ENCODE measurements at places on chromosomes 16 and 17.
A peak's percentile ranks its signal among the peaks of the same experiment; 100 is the strongest.

GRCh38 chr17:79977708-79978547 is 57.7 kb downstream of the TBC1D16 start:
- no peak for DNase-seq

DNA sequence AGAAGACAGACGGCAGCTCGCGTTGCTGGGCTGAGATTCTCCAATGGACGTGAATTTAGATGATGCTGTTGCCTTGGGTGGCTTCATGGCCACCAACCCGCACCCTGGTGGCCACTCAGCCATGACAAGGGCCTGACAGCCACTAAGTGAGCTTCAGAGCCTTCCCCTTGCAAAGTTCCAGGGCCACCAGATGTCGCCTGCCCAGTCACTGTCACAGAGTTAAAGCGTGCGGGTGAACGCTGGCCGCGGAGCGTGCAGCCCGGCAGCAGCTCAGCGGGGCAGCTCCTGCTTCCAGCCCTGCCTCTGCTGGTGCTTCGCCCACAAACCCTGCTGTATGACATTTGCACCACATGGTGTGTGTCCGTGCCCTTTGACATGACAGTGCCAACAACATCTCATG is 13.3 kb upstream of the KREMEN2 start:
- no peak for DNase-seq

GRCh38 chr17:30950669-30951399 is 20.0 kb upstream of the RNF135 start:
- peak; percentile 94 for DNase-seq

DNA sequence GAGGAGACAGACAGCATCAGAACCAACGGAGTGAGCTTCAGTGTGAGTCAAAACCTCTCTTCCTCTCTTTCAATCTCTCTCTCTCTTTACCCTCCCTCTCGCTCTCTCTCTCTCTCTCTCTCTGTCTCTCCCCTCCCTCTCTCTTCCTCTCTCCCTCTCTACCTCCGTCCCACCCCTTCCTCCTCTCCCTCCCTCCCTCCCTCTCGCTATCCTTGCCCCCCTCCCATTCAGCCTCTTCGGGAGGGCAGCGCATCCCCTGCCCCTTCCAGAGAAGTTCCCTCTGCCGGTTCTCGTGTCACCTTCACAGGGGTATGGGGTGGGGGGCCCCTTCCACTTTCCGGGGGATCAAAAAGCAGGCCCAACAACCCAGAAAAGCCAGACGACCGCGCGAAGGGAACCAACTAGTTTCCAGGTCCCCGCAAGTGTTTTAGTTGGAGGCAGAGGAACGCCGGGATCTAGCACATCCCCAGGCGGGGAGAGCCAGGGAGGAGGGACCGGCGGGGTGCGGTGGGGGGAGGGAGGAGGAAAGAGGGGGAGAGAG is 28.9 kb upstream of the RBFOX1 start:
- no peak for DNase-seq

DNA sequence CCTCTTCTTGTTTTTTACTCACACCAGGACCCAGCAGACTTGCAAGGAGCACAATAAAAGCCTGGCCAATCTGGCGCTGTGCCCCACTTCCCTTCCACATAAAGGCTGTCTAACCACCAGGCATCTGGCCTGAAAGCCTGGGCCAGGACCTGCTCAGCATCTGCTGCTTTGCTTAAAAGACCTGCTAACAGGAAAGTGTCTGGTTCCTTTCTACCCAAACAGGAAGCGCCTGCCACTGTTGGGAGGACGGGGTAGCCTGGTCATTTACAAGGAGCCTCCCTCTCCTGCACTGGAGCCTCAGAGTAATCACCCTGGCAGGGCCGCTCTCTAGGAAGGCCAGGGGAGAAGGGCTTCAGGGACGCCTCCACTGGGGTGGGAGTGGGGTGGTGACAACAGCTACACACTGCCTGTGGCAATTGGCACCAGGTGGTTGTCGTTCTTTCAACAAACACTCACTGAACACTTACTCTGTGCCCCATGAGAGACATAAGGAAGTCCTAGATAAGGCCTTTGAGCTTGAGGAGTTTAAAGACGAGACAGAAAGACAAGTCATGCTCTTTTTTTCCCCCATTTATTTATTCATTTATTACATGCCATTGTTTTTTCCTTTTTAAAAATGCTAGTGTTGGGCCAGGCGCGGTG is 6.3 kb upstream of the MMP28 start:
- DNase-seq = peak; percentile 47

DNA sequence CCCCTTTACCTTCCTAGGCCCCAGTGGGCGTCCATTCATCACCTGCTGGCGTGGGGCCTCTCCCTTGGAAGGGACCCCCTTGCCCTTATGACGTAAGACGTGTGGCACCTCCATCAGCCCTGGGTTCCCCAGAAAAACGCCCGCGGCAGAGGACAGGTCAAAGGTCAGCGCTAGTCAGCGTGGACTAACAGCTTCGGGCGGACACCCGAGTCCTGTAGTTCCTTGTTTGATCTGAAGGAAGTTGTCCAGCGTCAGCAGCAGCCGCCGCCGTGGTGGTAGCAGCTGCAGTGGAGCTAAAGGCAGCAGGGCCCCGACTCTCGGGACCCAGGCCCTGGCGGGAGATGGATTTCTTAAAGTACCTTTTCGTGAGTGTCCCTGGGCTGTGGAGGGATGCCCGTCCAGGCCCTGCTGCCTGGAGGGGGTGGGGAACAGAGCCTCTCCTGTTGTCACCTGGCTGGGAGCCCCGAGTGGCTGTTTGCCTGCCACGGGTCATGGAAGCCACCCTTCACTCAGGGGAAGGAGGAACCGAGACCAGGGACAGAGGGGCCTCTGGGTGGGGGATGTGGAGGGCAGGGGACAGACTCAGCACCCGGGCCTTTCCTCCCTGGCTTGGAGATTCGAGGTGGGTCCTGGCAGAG is 123.6 kb downstream of the OR1D5 start:
- DNase-seq = no peak

DNA sequence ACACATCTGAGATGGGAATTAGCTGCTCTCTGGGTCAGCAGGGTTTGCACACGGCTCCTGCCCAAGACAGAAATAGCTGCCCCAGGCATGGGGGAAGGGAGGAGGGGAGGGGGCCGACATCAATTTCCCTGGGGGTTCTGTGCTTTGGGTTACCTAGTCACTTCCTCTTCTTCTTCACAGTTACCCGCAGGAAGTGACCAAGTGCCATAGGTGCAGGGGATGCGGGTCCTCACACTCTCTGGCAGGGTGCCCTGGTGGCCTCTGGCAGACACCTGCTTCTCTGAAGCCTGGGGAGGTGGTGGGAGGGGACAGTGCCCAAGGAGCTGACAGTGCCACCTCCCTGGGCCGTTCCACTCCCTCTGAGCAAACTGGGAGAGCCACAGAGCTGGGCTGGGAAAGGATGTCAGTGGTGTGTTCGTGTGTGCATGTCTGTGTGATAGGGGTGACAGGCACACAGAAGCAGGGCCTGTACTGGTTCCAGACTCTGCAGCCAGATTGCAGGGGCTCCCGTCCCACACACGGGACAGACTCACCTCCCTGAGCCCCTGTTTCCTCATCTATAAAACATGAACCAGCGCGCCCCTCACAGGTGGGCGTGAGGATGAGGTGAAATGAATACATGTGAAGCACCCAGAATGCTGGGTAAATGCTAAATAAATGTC is 18.2 kb downstream of the SCN4A start:
- no peak for DNase-seq

GRCh38 chr16:2475413-2476344 is 752 bp downstream of the TBC1D24 start:
- no peak for DNase-seq

GRCh38 chr17:79651761-79652160 is 40.9 kb upstream of the RBFOX3 start:
- DNase-seq = no peak

DNA sequence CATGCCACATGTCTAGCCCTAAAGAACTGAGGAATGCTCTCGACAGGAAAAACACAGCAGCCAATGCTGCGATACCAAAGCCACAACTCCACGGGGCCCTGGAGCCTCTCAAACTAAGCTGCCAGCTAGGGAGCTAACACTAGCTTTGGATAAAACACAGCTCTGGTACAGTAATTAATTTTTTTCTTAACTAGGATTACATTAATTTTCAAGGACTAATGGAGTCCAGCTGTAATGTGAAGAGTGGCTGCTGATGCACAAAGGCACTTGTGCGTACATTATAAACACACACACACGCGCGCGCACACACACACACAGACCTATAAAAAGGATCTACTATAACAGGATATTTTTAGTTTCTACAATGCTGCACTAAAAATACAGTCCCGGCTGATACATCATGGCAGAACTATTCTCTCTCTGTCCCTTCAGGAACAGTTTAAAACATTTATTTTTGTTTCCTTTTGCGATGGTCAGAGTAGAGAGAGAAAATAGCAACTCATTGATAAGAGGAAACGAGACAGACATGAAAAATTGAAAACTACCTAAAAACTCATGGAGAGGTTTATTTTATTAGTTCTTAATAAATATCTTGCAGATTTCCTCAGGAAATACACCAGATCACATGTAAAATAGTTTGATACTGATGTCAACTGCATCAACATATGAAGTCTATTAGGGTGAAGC is 88.5 kb downstream of the SMG6 start:
- DNase-seq = peak; percentile 67

DNA sequence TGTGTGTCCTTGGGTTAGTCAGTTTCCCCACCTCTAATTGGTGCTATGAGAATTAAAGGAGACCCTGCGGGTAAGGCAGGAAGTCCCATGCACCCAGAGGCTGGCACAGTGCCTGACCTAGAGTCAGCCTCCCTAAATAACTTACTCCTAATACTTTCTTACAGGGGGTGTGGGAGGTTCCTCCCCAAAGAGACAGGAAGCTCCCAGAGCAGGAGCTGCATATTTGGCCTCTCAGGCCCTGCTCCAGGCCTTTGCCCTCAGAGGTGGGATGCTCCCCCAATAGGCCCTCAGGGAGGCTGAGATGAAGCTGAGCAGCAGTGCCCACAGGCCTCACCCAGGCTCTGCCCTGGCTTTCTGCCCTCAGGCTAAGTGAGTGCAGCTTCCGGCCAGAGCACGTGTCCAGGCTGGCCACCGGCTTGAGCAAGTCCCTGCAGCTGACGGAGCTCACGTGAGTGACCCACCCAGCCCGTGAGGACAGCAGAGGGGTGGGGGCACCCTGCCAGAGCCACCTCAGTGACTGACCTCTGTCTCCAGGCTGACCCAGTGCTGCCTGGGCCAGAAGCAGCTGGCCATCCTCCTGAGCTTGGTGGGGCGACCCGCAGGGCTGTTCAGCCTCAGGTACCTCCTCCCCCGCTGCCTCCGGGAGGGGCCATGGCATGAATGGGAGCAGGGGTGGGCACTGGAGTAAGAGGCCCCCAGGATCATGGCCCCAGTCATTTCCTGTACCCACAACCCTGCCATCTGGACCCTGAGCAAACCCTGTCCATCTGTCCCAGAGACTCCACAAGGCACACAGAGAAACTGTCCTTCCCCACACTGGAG is 31.1 kb upstream of the CPNE2 start:
- peak; percentile 49 for DNase-seq

GRCh38 chr17:13939222-13939621 is 130.1 kb upstream of the COX10 start:
- no peak for DNase-seq

DNA sequence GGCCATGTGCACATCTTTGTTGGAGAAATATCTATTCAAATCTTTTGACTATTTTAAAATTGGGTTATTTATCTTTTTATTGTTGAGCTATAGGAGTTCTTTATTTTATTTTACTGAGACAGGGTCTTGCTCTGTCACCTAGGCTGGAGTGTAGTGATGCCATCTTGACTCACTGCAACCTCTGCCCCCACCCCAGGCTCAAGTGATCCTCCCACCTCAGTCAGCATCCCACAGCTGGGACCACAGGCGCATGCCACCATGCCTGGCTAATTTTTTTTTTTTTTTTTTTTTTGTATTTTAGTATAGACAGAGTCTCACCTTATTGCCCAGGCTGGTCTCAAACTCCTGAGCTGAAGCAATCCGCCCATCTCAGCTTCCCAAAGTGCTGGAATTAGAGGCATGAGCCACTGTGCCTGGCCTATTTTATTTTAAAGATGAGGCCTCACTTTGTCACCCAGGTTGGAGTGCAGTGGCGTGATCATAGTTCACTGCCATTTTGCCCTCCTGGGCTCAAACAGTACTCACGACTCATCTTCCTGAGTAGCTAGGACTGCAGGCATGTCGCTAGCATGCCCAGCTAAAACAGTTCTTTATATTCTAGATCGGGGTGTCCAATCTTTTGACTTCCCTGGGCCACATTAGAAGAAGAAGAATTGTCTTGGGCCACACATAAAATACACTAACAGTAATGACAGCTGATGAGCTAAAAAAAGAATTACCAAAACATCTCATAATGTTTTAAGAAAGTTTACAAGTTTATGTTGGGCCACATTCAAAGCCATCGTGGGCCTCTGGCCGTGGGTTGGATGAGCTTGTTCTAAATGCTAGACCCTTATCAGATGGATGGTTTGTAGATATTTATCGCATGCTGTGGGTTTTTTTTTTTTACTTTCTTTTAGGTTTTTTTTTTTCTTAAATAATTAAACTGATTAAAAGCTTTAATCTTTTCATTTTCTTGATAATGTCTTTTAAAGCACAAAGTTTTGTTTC is 13.7 kb downstream of the TENT4B start:
- peak; percentile 55 for DNase-seq

DNA sequence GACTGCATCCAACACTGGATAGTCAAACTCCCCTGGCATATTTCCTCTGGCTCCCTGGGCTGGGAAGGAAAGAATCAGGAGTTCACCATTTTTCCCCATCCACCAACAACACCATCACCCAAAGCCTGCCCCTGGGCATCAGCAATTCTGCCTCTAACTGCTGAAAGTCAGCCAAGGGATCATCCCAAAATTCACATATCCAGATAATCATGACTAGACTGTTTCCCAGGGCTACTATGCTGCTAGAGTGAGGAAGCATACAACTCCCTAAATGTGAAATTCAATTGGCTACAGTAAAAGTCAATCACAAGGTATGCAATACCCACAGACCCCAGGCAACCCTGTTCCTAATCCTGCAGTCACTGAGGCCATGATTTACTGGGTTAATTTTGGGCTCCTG is 230.6 kb downstream of the C16orf95 start:
- DNase-seq = peak; percentile 43

DNA sequence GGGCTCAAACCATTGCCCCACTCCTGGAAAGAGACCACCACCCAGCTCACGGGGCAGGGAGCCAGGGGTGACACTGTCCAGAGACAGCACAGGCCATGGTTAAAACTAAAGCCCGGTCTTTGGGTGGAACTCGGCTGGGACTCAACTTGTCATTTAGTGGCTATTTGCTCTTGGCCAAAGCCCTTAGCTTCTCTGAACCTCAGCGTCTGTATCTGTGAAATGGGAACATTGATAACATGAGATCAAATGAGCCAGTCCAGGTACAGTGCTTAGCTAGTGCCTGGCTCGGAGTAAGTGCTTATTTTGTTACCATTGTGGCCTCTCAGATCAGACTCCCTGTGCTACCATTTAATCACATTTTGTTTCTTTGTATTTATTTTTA is 48.5 kb downstream of the RTN4RL1 start:
- no peak for DNase-seq

DNA sequence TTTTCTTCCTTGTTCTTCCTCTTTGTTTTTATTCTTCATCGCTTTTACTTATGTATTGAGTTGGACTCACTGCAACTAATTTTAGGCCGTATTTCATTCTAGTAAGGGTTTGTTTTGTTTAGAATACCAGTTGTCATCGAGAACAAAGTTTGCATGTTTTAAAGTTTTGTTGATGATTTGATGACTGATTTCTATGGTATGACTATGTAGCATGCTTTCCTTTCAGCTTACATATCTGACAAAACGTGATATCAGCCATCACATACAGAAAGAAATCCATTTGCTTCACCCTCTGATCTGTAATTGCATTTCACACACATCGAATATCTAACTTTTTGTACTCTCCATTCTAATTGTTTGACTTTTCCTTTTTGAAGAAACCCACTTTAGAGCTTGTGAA is 4.0 kb downstream of the PRKCA start:
- peak; percentile 55 for DNase-seq
